ENCODE measurements at places on chromosomes 11 and 22.

DNA sequence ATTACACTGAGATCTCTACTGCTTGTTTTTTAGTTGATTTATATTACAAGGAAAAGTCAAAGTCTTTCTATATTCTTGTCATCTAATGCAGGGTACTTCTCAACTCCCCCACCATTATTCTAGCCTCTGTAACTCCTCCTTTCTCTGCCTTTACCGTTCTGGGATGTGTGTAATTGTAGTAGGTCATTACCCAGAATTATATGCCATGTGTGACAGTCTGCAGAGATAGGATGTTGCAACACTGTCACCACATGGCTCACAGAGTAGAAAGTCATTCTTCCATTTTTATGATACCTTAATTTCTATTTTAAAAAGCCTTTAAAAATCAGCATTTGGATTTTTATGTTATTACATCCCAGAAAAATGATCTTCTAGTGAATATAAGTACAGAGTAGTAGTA, 32.7 kb downstream of the ZNF143 start:
- no peak for DNase-seq

- DNase-seq = no peak
These were observed 5.8 kb upstream of the SLC43A3 start for GRCh38 chr11:57432714-57433163.

- no peak for DNase-seq
These were observed 11.4 kb downstream of the SLC16A8 start for GRCh38 chr22:38072322-38073149.

GRCh38 chr11:119100246-119100970, 1.2 kb downstream of the DPAGT1 start:
- no peak for DNase-seq
